NCI-H524 (cell line): ENCODE measurements at places on chromosomes 2 and 18.

- DNase-seq = no peak
Observed at GRCh38 chr2:166814335-166814734, 73.9 kb upstream of the XIRP2 start.

DNA sequence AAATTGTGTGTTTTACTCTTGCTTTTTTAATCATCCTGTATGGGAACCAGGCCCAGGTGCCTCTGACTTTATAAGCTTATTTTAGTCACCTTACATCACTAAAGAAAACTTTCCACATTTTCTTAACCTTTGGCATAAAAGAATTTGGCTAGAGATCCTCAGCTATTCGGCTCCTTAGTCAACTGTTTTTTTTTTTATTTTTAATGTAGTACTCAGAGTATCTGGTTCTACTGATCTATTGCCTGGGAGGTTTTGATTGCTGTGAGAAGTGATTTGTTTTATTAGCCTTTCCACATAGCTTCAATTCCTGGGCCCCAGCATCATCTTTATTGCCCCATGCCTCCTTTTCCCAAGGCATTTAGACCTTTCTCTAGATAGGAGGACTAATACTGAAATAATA, 121.0 kb downstream of the MYO1B start:
- DNase-seq = no peak

- no peak for DNase-seq
Observed at GRCh38 chr2:36449213-36449612, 93.6 kb downstream of the CRIM1 start.

GRCh38 chr2:164178835-164179465, 442.3 kb downstream of the GRB14 start:
- no peak for DNase-seq

DNA sequence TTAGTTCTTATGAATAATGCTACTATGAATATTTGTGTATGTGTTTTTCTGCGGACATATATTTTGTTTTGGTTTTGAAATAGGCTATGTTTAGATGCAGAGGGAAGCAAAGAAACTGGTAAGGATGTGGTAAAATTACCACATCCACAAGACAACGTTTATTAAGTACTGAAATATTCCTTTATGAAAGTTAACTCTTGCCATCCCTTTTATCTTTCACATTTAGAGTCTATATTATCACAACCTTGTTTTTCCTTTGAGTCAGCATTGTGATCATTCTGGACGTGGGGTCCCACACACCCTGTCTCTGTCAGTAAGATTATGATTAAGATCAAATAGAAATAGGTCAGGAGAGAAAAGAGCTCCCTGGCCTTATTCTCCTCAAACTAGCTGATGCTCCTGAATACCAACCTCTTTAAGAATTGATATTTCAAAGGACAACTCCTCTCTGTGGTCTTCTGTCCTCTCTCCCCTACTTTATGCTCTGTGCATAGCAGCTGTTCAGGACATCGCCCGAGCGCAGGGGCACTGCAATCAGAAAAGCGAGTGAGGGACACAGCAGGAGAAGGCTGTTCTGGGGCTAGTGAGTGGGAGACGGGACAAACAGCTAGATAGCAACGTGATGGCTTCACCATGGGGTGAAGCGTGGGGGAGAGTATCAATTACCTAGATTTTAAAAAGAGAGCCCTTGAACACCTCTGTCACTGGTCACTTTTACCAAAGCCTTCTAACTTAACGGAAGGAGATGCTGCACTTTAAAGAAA, 12.2 kb downstream of the METAP1D start:
- no peak for DNase-seq

DNA sequence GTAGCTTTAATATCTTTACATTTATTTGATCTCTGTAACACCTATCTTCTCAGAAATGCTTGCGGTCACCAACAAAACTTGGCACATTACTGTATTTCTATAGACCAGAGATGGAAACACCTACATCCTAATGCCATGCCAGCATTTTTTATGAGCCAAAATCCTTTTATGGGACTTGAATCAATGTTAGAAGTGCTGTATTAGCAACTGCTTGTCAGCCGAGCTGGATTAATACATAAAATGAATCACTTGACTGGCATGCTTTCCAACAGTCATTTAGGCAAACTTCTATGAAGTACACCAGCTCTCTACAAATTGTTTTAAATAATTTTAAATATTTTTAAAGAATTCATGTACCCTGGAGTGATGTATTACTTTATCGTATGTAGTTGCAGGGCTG, 272.9 kb upstream of the NRP2 start:
- no peak for DNase-seq

- no peak for DNase-seq
Observed at GRCh38 chr2:47094511-47095142, 60.5 kb downstream of the STPG4 start.
